Stimulated activated CD4-positive, alpha-beta T cell treated with anti-CD3 and anti-CD28 coated beads, Interleukin-1b, Interleukin-23, amount 100 ng/mL, for 1 hour (primary cell): ENCODE measurements at places on chromosomes 1 and 21.

GRCh38 chr1:236292425-236292824 lies 10.7 kb upstream of the ERO1B start:
- no peak for DNase-seq

- DNase-seq, result no peak
Observed at GRCh38 chr1:117828201-117828600, 101.2 kb downstream of the GDAP2 start.

GRCh38 chr1:225814381-225814780 lies 4.5 kb downstream of the EPHX1 start:
- no peak for DNase-seq

DNA sequence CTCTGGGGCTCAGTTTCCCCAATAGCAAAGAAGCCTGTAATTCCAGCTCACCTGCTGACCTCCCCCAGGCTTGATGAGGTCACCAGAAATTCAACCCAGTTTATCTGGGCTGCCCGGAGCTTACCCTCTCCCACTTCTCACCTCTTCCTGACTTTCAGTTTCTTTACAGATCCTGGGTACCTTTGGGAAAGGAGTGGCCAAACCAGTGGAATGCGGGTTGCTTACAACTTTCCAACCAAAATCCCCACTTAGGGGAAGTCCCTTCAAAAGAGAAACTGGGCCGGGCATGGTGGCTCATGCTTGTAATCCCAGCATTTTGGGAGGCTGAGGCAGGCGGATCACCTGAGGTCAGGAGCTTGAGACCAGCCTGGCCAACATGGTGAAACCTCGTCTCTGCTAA lies 5.9 kb upstream of the MARCKSL1 start:
- no peak for DNase-seq

DNA sequence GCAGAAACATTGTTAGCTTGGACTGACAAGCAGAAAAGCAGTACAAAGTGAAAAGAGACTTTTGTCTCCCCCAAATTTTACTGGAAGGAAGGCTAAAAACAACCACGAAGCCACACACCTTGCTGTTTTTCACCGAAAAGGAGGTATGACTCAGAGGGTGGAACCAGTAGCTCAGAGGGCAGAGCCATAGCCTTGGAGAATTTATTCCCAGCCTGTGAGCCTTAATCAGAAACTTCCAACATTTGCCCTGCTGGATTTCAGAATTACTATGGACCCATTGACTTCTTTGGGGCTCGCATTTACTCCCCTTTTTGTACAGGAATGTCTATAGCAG lies 32.0 kb downstream of the RPS6KC1 start:
- DNase-seq, result no peak

DNA sequence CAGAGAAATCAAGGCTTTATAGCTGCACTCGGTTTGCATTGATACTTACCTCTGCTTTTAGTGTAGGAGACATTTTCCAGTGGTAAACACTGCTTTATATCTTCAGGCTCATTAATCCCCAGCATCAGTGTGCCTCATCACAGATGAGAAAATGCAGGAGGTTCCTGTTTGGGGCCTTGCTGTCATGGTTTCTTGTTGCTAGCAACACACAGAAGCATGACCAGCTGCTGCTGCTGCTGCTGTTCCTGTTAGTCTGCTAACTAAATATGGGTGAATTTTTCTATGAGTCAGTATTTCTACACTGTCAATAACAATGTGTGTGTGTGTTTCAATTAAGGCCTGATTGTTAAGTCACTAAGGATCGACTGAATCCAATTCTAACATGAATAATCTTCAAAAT lies 85.8 kb upstream of the RGS1 start:
- DNase-seq, result no peak

- no peak for DNase-seq
Observed at GRCh38 chr21:31136891-31137290, 98.6 kb upstream of the KRTAP19-8 start.

- DNase-seq, result no peak
Observed at GRCh38 chr1:93448983-93449804, 1.3 kb downstream of the FNBP1L start.

DNA sequence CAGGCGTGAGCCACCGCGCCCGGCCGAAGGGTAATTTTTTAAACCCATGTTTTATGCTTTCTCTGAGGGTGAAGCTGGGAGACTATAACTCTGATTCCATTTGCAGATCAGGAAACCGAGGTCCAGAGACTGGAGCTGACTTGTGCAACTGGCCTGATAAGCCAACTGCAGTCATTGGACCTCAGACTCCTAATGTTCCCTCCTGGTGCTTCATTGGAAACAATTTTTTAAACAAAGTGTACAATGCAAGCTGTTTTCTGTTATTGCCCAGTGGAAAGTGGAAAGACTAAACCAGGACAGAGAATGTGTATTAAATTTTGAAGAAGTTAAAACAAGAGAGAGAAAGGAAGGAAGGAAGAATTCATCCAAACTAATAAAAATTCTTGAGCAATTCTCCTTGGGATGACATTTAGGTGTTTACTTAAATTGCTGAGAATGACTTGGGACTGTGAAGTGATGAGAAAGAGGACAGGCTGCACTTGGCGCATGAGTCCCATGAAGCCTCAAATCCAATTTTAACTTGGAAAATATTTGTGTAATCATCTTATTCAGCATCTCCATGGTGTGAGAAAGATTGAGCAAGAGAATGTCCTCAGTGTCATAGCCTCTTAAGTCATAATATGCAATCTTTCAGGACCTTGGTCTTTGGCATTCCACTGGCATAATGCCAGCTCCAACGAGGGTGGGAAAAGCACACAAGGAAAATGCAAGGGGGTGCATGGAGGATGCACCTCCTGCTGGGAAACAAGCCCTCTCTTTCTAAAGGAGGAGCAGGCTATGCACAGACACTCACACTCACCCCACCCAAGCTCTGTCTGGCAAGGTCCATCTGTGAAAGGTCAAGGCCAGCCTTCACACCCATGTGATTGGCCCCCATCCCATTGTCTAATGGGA lies 342.0 kb downstream of the SIPA1L2 start:
- DNase-seq, result no peak

DNA sequence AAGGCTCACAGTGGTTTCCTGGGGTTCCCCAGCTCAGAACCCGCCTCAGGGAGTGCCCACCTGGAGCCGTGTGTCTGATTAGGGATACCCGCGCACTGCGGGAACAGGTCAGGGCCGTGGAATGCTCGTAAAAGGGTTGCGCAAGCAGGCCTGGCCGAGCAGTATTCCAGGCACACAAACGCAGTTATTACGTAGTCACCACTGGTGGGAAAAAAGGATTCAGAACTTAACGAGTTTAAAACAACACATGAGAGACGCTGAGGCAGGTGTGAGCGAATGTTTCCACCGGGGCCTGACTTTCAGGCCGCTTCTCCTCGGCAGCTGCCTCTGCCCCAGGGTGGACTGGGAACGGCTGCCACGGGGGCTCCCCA lies 18.2 kb downstream of the PLCH2 start:
- no peak for DNase-seq

GRCh38 chr1:65525266-65526048 lies 105.0 kb downstream of the LEPR start:
- DNase-seq, result no peak
